ENCODE measurements at places on chromosomes 5 and 9. TPM values are rescaled to one million over a fixed set of nuclear protein-coding genes. Genes with fewer than 3 reads are reported as not detected.
A peak's percentile ranks its signal among the peaks of the same experiment; 100 is the strongest.

C5orf63 gene
- 4.0 TPM for total RNA-seq

LRRC19 gene
- not detected for total RNA-seq

IRX1 gene
- not detected for total RNA-seq

GMCL2 gene
- under 0.01 TPM for total RNA-seq

AIF1L gene
- 0.51 TPM for total RNA-seq

LIFR gene
- 65.1 TPM for total RNA-seq

ADAMTS6 gene
- total RNA-seq: 48.3 TPM

CFAP77 gene
- total RNA-seq: 0.26 TPM

C8G gene
- 1.2 TPM for total RNA-seq

NREP gene
- 86.0 TPM for total RNA-seq

PCDHGC4 gene
- total RNA-seq: 3.0 TPM

- no peak for DNase-seq
- peaks cover 5% of the 10 kb centered on the region for H3K36me3 ChIP-seq
- H3K27ac ChIP-seq: no peak overlapping the region
- H3K4me1 ChIP-seq: peaks cover 3% of the 10 kb centered on the region
- no peak overlapping the region for H3K4me3 ChIP-seq
Measured at GRCh38 chr5:147393874-147394672, 115.8 kb downstream of the DPYSL3 start.

- H3K4me3 ChIP-seq: no peak overlapping the region
- no peaks in the 10 kb centered on the region for H3K36me3 ChIP-seq
- no peaks in the 10 kb centered on the region for H3K4me1 ChIP-seq
- no peak overlapping the region for H3K27ac ChIP-seq
- peak; percentile 41 for DNase-seq
Measured at GRCh38 chr9:110571801-110572483, 7.6 kb downstream of the SVEP1 start.

DNA sequence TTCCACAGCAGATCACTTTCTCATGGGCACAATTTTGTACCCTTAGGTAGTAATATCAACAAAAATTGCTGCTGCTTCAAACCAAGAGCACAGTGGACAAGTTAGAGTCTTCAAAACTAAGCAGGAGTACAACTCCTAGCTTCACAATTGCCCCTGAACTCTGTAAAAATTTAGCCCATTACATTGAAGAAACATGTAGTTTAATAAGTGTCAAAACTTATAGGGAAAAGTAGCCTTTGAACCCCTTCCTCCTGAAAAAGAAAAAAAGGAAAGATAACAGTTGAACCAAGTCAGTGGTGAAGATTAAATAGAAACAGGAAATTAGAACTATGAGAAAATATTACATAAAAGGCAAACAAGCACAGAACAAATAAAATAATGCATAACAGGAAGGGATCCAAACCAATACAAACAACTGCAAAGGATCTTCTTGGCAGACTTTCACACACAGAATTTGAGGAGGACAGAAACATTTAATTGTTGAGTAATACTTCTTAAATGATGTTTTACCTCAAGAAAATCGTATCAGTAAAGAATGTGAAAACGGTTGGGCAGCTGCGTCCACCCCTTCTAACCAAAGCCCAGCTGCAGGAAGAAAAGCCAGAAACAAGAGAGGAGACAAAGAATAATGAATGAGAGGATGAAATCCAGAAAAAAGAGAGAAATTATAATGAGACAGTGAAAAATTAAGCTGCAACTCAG, 636.0 kb downstream of the NR2F1-AS1 start:
- peak; percentile 65 for DNase-seq
- no peaks in the 10 kb centered on the region for H3K27me3 ChIP-seq
- H3K4me1 ChIP-seq: no peaks in the 10 kb centered on the region
- H3K36me3 ChIP-seq: no peaks in the 10 kb centered on the region
- no peak overlapping the region for H3K4me3 ChIP-seq

DNA sequence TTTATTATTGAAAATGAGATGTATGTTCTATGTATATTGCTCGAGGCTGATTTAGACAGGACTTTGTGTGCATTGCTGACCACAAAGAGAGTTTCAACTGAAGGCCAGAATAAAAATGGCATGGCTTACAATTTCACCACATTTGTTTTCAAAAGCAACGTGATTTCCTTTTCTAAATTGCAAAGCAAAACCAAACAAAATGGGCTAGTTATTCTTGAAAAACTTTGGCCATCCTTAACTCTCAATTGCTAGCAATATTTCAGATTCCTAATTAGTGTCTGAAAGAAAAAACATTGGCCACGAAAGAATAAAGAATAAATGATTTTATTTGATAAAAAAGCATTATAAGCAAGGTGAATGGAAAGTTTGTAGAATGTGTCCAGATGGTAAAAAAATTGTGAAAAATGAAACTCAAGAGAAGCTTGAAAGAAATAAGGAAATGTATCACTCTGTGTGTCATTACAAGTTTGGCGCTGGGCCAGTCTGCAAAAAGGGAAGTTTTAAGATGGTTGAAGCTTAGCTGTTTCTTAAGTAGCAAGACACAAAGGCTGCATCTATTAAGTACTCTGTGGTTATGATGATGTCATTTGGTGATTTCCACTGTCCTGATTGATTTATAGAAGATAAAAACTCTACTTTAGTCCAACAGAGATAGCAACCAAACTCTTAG, 89.2 kb upstream of the PRLR start:
- no peaks in the 10 kb centered on the region for H3K4me1 ChIP-seq
- DNase-seq: peak; percentile 72
- no peak overlapping the region for H3K4me3 ChIP-seq

GRCh38 chr5:155193029-155193428, 179.5 kb downstream of the KIF4B start:
- no peak overlapping the region for H3K4me3 ChIP-seq
- H3K4me1 ChIP-seq: no peaks in the 10 kb centered on the region
- no peak overlapping the region for H3K27ac ChIP-seq
- no peak for DNase-seq
- no peaks in the 10 kb centered on the region for H3K36me3 ChIP-seq

GRCh38 chr5:113025596-113025995, 49.0 kb downstream of the DCP2 start:
- H3K4me3 ChIP-seq: no peak overlapping the region
- DNase-seq: no peak
- H3K27ac ChIP-seq: no peak overlapping the region

DNA sequence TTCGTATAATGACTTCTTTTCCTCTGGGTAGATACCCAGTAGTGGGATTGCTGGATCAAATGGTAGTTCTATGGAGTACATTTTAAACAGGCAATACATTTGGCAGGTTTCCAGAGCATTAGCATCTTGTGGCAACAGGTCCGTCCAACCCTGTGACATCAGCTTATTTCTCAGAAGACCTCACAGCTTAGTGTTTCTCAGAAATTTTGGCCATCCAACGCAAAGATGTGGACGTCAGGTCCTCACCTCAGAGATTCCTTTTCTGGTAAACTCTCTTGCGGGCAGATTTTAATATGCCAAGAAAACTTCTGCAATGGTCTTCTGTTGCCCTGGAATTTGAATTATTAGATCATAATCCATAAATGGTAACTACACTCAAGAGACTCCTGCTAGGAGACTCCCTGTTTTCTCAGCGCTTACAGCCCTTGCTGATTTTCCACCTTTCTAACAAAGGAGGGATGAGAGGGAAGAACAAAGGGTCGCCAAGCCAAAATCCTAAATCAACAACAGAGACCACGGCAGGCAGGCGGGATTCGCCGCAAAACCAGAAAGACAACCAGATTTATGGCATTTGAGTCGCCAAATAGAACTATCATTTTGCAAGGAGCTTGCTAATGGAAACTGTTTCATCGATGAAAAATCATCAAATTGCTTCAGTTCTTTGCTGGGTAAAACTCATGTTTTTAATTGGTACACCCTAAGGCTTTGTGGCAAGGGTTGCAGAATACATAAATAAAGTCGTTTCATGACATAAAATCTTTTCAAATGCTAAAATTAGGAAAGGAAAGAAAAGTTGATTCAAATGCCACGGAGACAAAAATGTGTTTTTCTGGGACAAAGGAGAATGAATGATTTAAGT, 34.1 kb upstream of the PLPP1 start:
- no peak overlapping the region for H3K4me3 ChIP-seq
- H3K4me1 ChIP-seq: no peaks in the 10 kb centered on the region
- DNase-seq: no peak

GRCh38 chr5:55732585-55732984, 5.3 kb upstream of the DDX4 start:
- no peak overlapping the region for H3K27ac ChIP-seq
- H3K27me3 ChIP-seq: no peaks in the 10 kb centered on the region
- DNase-seq: no peak
- H3K4me3 ChIP-seq: no peak overlapping the region

DNA sequence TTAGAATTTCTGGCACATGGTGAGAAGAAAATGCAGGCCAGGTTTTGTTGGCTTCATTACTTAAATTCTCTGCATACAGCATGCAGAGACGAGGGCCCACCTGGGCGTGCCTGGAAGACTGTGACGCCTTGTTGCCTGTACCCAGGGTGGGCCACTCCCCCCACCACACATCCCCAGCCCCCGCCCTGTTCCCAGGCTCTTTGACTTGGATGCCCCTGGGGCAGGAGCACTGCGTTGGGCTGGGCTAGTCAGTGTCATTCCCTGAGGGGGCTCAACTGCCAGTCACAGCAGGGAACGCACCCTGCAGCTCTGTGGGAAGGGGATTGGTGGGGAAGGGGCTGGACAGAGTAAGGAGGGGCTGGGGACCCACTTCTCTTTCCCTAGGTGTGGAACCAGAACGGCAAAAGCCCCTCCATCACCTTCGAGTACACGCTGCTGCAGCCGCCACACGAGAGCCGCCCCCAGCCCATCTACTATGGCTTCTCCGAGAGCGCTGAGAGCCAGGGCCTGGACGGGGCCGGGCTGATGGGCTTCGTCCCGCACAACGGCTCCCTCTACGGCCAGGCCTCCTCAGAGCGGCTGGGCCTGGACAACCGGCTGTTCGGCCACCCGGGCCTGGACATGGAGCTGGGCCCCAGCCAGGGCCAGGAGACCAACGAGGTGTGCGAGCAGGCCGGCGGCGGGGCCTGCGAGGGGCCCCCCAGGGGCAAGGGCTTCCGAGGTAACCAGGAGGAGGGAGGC, 19.6 kb downstream of the ADAMTSL2 start:
- no peaks in the 10 kb centered on the region for H3K27me3 ChIP-seq
- H3K4me1 ChIP-seq: peaks cover 15% of the 10 kb centered on the region
- no peaks in the 10 kb centered on the region for H3K36me3 ChIP-seq
- no peak overlapping the region for H3K27ac ChIP-seq
- no peak overlapping the region for H3K4me3 ChIP-seq
- DNase-seq: no peak

DNA sequence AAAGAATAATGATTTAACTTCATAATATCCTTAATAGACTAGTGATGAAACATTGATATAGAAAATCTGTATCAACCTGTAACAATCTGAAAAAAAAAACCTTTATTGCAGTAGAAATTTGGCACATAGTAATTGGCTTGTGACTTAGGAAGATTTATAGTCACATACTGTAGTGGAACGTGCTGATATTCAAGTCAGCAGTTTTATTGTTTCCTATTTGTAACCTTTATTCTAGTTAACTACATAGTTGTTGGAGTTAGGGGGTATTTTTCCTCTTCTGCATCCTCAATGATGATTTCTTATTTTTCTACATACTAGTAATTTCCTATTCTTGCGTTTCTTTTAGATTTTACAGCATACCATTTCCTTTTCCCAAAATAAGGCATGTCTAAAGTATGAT, 14.5 kb upstream of the LRRC70 start:
- no peaks in the 10 kb centered on the region for H3K36me3 ChIP-seq
- no peak for DNase-seq

DNA sequence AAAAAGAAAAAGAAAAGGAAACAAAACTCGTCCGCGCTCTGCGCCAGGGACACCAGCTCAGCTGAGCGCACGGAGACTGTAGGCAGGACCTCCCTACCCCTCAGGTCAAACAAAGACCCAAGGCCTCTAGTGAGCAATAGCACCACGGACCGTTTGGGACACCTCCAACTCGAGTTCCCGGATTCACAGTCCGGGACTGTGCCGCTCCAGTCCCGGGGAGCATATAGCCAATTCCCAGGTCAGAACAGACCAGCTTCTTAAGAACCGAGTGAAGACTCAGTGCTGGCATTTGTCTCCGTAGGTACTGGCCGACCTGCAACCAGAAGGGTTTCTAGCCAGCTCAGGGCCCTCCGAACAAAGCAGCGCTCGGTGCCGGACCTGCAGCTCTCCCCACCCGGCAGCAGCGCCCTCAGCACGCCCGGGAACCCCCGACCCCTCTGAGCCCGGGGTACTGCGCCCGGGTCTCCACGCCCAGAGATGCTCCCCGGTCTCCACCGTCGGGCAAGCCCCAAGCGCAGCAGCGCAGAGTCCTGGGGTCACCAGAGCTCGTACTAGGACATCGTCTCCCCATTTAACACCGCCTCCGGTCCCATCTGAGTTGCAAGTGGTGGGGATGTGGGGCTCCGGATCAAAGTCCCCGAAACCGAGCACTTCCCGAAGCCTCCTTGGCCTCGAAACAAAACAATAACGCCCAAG, 591 bp downstream of the ABCA1 start:
- DNase-seq: peak; percentile 44
- H3K27ac ChIP-seq: peak overlapping the region; percentile 73
- no peaks in the 10 kb centered on the region for H3K27me3 ChIP-seq
- H3K4me1 ChIP-seq: peaks cover 5% of the 10 kb centered on the region

GRCh38 chr5:123681061-123681460, 169.1 kb downstream of the CSNK1G3 start:
- H3K27ac ChIP-seq: no peak overlapping the region
- no peaks in the 10 kb centered on the region for H3K27me3 ChIP-seq
- H3K4me1 ChIP-seq: no peaks in the 10 kb centered on the region
- DNase-seq: no peak
- H3K4me3 ChIP-seq: no peak overlapping the region

DNA sequence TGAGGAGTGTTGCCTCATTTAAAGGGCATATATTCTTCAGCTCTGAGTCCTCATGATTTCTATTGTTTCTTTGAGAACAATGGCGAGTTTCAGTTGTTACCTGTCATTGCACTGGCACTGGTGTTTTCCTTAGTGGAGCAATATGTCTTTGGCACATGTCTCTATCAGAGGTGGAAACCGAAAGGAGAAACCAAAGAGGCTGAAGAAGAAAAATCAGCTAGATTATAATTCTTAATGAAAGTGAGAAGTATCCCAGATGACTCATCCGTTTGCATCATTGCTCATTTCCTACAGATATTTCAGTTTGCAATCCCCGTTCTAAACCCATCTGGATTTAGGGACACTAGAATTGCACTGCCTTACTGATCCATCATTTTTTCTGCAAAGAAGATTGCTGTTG, 324.6 kb downstream of the TMEM232 start:
- no peak overlapping the region for H3K4me3 ChIP-seq

- DNase-seq: no peak
- no peaks in the 10 kb centered on the region for H3K4me1 ChIP-seq
- H3K27me3 ChIP-seq: peaks cover 2% of the 10 kb centered on the region
Measured at GRCh38 chr9:16290169-16290568, 580.3 kb downstream of the BNC2 start.

GRCh38 chr5:26669523-26669922, 368.9 kb downstream of the CDH9 start:
- H3K36me3 ChIP-seq: no peaks in the 10 kb centered on the region
- no peak for DNase-seq
- H3K27me3 ChIP-seq: no peaks in the 10 kb centered on the region
- H3K4me1 ChIP-seq: no peaks in the 10 kb centered on the region

- peak; percentile 31 for DNase-seq
- no peaks in the 10 kb centered on the region for H3K4me1 ChIP-seq
- H3K36me3 ChIP-seq: no peaks in the 10 kb centered on the region
- H3K27me3 ChIP-seq: peaks cover 3% of the 10 kb centered on the region
- H3K4me3 ChIP-seq: no peak overlapping the region
- no peak overlapping the region for H3K27ac ChIP-seq
Measured at GRCh38 chr5:154465169-154465568, 12.9 kb downstream of the HAND1 start.

- DNase-seq: no peak
- H3K27me3 ChIP-seq: no peaks in the 10 kb centered on the region
- H3K27ac ChIP-seq: no peak overlapping the region
- no peaks in the 10 kb centered on the region for H3K36me3 ChIP-seq
Measured at GRCh38 chr9:31032206-31032605, 1352.2 kb upstream of the ACO1 start.
